ENCODE measurements at places on chromosomes 7 and 10. TPM values are rescaled to one million over a fixed set of nuclear protein-coding genes. Genes with fewer than 3 reads are reported as not detected.

Gene TACC2
- 10.4 TPM for polyA plus RNA-seq

Gene GNA12
- 73.0 TPM for polyA plus RNA-seq

Gene BMI1
- polyA plus RNA-seq = 20.3 TPM

Gene PAPOLB
- polyA plus RNA-seq = 0.02 TPM

Gene CXCL12
- polyA plus RNA-seq = 201 TPM

Gene CALHM1
- polyA plus RNA-seq = not detected

Gene NPTX2
- polyA plus RNA-seq = 1.5 TPM

DNA sequence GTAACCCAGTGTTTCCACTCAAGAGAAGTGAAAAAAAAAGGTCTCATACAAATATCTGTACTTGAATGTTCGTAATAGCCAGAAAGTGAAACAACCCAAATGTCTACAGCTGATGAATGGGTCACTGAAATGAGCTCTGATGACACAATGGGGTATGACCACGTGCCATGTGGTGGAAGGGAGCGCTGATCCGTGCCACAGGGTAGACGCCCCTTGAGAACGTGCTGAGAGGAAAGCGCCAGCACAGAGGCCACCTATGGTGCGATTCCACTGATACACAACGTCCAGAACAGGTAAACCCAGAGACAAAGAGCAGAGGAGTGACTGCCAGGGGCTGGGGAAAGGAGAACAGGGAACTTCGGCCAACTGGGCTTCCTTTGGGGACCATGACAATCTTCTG is 50.3 kb downstream of the MAD1L1 start:
- no peak for DNase-seq

- DNase-seq = peak; percentile 96
Observed at GRCh38 chr7:30469303-30469702, 9.3 kb downstream of the NOD1 start.

DNA sequence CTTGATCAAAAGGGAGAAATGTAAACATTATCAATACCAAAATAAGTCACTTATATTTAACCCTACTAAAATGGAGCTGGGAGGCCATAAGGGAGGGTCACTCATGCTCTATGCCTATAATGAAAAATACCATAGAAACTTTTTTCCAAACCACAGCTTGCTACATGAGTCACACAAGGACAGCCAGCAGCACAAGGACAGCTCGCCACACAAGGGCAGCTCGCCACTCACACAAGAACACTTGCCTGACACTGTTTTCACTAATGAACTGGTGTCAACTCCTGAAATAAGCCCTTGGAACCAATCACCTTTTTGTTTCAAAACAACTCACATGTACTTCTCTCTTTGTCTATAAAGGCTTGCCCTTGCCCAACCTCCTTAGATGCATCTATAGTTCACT is 43.3 kb downstream of the FRMPD2 start:
- no peak for DNase-seq

DNA sequence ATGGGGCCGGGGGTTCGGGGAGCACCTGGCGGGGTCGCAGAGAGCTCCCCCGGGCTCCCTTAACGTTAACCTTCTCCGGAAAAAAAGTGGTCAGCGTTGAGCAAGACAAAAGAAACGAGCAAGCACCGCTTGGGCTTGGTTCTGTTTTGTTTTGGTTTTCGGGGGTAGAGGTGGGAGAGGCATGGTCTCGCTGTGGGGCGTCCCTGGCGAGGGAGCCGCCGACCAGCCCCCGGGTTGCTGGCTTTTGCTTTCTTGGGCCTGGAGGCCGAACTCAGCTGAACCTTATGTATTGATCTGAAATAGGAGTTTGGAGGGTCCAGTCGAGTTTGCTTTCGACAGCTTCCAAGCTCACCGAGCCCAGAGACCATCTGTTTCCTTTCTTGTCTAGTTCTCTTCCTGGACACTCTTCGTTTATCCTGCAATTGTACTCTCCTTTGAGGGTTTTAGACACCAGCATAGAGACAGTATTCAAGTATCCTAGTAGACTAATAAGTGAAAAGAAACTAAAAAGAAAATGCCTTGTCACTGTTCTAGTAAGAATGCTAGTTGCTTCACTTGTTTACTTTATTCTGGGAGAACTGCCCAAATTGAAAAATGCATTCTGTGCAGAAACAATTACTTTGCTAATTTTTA is 980 bp downstream of the FHIP2A start:
- peak; percentile 51 for DNase-seq

DNA sequence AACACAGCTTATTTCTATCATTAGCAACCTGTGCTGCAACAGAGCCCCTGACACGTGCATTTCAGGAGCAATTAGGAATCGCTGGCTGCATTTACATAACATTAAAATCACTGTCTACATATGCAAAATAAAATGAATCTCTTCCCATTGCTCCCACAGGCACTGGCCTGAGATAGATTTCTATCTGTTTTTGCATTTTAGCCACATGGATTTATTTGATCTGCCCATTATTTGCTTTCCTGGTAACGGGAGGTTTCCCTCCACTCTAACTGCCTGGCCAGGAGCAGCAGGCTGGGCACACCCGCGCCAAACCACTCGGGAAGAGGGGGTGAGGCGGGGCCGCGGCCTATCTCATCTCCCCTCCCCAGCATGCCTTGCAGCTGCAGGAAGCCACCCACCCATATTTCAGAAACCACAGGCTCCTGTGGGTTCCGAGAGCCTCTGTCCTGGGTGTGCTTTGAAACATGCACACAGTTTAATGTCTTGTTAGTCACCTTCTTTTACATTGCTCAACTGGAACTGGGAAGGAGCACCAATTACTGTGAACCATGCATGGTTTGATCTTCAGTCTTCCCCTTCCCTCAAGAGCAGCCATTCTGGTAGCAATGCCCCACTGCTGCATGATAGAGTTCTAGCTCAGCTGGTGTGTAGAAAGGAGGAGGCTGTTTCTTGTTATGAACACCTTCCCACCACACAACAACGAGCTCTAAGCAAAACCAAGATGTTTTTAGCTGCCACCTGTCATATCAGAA is 37.7 kb upstream of the IKZF1 start:
- DNase-seq = no peak

DNA sequence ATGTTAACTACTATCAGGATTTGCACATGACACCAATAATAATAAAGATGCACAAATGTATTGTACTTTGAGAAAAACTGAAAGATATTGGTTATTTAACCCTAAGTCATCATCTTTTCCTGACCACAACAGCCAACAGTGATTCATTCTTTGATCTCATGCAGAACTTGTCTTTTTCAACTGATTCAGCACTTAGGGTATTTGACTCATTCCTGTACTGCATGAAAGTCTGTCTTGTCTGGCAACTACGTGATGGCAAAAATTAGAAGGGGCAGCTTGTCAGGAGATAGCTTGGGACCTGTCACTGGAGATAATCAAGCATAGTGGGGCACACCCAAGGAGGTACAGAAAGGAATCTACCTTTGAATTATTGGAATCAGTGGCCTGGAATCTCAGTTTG is 77.8 kb upstream of the LRRC17 start:
- DNase-seq = peak; percentile 23

- no peak for DNase-seq
Observed at GRCh38 chr10:8315619-8316021, 261.1 kb downstream of the GATA3 start.

GRCh38 chr10:77710759-77711682 is 73.4 kb upstream of the KCNMA1 start:
- DNase-seq = no peak

DNA sequence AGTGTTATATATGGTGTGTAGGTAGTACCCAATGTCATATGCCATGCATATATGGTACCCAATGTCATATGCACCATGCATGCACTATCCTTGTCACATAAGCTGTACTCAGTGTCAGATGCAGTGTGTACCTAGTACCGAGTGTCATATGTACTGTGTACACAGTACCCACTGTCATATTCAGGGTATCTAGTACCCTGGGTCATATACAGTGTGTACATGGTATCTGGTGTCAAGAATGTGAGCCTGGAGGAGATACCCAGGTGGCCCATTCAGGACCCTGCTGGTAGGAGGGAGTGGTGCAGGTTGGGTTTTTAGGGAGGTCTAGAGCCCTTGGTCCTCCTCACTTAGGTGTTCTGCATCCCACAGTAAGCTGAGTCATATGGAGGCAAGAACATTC is 1.8 kb downstream of the ZMYND11 start:
- DNase-seq = no peak

GRCh38 chr10:131872827-131873375 is 27.9 kb upstream of the PPP2R2D start:
- DNase-seq = no peak

- peak; percentile 8 for DNase-seq
Observed at GRCh38 chr7:82105463-82105862, 335.6 kb upstream of the HGF start.

GRCh38 chr7:155282671-155283070 is 15.0 kb upstream of the INSIG1 start:
- DNase-seq = no peak

- no peak for DNase-seq
Observed at GRCh38 chr7:117837841-117838240, 35.4 kb downstream of the CTTNBP2 start.

GRCh38 chr10:128286762-128287500 is 160.7 kb upstream of the MKI67 start:
- no peak for DNase-seq

DNA sequence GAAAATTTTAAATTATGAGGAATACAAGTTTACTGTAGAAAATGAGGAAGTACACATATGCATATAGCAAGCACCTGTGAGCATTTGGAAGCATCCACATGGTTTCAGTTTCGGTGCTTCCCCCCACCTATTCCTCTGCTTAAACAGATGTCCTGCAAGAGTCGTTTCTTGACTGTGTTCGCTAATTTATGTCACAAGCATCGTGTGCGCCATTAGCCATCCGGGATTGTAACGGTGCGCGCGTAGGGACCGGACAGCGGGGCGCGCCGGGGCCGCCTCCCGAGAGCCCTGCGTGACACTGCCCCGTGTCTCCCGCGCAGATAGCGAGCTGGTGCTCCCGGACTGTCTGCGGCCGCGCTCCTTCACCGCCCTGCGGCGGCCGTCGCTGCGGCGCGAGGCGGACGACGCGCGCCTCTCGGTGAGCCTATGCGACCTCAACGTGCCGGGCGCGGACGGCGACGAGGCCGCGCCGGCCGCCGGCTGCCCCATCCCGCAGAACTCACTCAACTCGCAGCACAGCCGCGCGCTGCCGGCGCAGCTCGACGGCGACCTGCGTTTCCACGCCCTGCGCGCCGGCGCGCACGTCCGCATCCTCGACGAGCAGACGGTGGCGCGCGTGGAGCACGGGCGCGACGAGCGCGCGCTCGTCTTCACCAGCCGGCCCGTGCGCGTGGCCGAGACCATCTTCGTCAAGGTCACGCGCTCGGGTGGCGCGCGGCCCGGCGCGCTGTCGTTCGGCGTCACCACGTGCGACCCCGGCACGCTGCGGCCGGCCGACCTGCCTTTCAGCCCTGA is 90.9 kb downstream of the NEURL1 start:
- no peak for DNase-seq

GRCh38 chr7:155818820-155819168 is 6.5 kb upstream of the SHH start:
- DNase-seq = no peak

- no peak for DNase-seq
Observed at GRCh38 chr7:140923358-140924006, 1.2 kb downstream of the BRAF start.

- no peak for DNase-seq
Observed at GRCh38 chr10:62981096-62981495, 152.0 kb upstream of the NRBF2 start.

DNA sequence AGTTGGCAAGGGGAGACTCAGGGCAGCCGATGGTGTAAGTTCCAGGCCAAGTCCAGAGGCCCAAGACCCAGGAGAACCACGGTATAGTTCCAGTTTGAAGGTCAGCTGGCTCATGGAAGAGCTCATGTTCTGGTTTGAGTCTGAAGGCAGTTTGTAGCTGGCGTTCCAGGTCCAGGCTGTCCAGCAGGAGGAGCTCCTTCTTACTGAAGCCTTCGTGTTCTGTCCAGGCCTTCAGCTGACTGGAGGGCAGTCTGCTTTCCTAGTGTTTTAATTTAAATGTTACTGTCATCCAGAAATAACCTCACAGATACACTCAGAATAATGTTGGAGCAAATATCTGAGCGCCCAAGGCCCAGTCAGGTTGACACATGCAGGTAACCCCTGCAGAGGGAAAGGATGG is 4.2 kb downstream of the SUN1 start:
- DNase-seq = no peak

DNA sequence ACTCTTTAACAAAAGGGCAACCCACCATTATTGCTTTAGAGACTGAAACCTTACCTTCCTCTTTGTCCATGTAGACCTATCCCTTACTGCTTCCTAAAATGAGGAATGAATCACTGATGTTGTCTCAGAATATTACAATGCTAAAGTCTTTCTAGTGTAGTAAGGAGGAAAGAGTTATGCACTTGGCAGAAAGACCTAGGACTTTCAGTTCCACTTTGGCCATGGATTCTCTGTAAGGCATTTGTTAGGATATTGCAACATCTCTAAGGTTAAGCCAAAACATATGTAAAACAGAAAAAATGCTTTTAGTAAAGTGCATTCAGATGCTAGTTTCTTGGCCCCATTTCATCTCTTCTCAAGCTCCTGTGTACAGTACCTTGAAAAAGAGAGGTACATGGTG is 230.9 kb downstream of the PARD3 start:
- DNase-seq = peak; percentile 81
